ENCODE measurements at places on chromosomes 2 and 18.

DNA sequence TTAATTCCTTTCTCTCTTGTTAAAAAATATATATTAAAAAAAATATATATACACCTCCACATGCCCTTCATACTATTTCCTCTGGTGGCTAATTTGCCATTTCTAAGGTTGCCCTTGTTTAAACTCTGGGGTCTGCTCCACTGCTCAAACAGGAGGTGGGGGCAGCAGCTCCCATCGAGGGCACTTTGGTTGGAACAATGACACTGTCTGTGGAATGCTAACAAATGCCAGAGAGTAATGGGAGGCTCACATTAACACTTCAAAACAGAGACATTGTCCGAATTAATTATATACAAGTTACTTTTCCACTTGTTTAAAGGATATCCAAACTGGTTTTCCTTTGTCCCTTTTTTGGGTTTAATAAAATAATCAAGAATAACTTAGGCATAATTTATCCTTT, 58.8 kb upstream of the CD302 start:
- no peak for DNase-seq

- no peak for DNase-seq
These were observed 9.6 kb downstream of the SERPINB2 start for GRCh38 chr18:63897072-63897471.

- DNase-seq = no peak
These were observed 14.0 kb downstream of the MCFD2 start for GRCh38 chr2:46901611-46902010.

- peak; percentile 54 for DNase-seq
These were observed 26.4 kb upstream of the PKDCC start for GRCh38 chr2:42021464-42021863.
